Fibroblast of skin of left biceps (primary cell): ENCODE measurements at places on chromosomes 2 and 18.

DNA sequence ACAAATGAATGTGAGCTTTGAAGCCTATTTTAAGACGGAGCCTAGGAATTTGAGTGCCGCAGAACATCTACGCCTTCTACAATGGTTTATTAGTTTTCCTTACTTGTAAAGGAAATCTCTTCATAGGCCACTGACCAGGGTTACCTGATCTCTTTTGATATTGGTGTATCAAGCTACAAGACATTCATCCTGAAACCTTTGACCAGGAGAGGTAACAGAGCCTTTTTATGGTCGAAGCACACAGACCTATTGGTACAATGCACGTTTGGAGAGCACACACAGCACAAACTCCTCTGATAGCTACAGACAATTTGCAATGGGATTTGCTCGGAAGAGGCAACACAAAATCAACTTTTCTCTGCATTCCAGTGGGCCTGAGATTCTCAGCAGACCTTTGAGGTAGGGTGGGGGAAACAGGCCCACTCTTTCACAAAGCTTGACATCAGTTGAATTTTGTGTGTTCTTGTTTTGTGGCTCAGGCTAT lies 12.8 kb downstream of the MYCN start:
- no peak for DNase-seq

DNA sequence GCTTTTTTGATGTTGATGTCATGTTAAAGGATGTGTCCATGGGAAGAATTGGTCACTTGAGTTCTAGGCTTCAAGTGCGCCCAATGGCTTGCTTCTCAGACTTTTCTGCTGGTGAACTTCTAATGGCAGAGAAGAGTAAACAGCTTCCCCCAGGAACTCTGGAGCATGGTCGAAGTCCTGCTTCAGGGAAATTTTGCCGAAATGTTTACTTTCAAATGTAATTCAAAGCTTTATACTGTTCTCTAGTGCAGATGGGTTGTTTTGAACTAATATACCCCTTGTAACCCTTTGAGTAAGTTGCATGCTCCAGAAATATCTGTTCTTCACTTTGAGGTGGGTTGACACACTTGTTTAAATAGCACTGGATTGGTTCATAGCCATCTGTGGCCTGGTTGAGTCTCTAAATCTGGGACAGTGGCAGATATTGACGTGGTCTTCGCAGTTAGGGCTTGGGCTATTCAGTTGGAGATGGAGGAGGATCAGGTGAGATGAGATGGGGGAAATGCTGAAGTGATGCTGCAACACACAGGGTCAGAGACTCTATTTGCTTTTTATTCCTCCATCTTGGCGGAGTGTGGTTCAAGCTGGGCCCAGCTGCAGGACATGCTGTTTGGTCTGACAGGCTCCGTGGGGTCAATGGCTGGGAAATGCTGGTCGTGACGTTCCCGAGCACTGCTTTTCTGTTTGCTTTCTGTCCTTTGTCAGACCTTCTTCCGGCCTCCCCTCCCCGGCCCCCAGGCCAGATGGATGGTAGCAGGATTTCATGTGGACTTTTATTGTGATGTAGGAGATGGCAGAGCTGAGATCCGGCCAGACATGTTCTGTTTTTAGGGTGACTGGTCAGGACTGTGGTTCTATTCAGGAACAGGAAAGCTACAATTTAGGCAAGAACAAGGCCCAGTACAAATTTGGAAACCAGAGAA lies 35.9 kb downstream of the MYO1B start:
- DNase-seq = no peak

- DNase-seq = no peak
Measured at GRCh38 chr2:233163486-233164103, 87.9 kb upstream of the ATG16L1 start.

DNA sequence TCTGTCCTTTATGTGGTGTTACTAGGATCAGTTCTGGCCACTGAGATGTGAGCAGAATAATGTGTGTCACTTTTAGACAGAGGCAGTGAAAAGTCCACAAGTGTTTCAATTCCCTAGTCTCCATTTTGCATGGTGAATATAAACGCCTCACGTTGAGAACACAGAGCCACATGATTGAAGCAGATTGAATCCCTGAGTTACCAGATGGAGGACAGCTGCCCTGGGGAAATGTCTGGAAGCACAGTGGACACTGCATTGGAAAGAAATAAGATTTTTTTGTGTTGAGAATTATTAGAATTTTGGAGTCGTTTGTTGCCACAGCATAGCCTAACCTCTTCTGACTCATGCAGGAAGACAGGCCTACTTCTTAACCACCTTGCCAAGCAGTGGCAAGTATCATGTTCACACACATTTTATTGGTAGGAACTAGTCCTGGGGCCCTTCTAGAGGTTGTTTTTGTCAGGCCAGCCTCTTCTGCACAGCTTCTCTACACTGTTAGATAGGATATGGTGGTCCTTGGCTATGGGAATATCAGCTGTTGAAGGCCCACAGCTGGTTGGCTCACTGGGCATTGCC lies 188.6 kb downstream of the TMEM182 start:
- DNase-seq = no peak
